Activated gamma-delta T cell treated with Interleukin-2 at 50 U/mL for 16 hours (primary cell): ENCODE measurements at places on chromosomes 12 and 14.

- DNase-seq: no peak
Measured at GRCh38 chr12:55720071-55720564, at the start of gene RDH5. RDH5 (plus strand) TSS chr12:55720393; CDS start chr12:55721185, 792 bp downstream.

- DNase-seq: no peak
Measured at GRCh38 chr12:127685491-127685890, 581.5 kb upstream of the TMEM132C start.

DNA sequence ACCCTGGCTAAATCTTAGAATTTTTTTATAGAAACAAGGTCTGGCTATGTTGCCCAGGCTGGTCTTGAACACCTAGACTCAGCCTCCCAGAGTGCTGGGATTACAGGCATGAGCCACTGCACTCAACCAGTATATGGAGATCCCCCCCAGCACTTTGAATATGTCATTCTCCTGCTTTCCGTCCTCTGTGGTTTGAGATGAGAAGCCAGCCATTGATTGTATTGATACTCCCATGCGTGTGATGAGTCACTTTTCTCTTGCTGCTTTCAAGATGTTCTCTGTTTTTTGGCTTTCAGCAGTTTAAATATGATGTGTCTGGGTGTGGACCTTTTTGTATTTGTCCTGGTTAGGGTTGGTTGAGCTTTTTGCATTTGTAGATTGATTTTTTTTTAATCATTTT, 75.2 kb upstream of the DNM1L start:
- no peak for DNase-seq

- no peak for DNase-seq
Measured at GRCh38 chr12:69023840-69024239, 90.9 kb upstream of the CPM start.

DNA sequence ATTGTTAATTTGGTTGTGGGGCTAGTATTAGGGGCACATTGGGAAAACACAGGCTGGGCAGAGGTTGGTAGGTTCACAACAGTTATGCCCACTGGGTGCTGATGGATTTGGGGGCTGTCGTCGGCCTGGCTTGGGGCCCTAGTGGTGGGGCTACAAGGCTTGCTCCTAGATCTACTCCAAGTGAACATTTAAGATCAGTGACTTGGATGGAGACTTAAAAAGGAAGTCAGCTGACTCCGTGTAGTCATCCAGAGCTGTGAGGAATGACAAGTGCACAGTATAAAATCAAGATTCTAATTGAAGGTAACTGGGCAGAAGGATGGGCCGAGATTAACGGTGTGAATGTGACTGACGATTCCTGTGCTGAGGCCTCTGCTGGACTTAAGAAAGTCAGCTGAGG, 12.8 kb upstream of the NR4A1 start:
- DNase-seq: no peak

DNA sequence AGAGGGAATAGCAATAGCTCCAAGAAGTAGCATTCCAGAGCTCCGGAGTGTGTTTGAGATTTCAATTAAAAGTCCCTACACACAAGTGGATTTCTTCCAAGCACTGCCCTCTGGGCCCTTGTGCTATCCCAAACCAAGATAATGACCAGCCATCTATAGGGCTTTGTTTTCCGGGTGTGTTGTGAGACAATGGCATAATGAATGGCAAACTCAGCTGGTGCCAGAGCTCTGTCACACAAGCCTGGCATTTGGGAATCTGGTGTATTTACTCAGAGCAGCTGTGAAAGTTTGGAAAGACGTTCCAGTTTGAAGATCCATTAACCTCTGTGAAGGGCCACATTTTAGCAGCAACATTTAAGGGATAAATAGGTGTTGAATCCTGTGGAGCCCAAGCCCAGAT, 61.2 kb upstream of the TMTC2 start:
- no peak for DNase-seq

DNA sequence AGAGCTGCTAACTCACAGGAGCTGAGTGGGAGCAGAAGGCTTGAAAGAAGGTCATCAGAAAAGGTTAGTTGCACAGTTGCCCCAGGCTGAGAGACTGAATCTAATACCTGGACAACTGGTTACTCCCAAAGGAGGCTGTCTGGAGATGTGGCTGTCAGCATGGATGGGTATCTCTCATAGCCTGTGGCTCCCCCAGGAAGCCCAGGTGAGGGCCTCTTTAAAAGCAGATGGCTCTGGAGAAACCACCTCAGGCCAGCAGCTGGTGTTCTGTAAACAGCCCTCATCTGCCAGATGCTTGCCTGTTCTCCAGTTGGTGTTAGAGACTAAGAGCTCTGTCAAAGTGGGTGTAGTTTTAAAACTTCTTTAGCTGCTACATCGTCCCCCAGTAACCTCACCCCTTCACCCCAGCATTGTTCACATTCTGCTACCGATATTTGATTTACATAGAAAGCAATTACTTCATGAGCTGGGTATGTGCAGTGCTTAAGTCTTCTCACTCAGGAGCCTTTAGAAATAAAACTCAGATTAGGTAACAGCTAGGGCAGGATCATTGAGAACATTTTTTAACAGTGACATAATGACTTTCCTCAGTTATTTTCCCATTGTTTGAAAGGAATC, 25.8 kb downstream of the DACT1 start:
- no peak for DNase-seq

DNA sequence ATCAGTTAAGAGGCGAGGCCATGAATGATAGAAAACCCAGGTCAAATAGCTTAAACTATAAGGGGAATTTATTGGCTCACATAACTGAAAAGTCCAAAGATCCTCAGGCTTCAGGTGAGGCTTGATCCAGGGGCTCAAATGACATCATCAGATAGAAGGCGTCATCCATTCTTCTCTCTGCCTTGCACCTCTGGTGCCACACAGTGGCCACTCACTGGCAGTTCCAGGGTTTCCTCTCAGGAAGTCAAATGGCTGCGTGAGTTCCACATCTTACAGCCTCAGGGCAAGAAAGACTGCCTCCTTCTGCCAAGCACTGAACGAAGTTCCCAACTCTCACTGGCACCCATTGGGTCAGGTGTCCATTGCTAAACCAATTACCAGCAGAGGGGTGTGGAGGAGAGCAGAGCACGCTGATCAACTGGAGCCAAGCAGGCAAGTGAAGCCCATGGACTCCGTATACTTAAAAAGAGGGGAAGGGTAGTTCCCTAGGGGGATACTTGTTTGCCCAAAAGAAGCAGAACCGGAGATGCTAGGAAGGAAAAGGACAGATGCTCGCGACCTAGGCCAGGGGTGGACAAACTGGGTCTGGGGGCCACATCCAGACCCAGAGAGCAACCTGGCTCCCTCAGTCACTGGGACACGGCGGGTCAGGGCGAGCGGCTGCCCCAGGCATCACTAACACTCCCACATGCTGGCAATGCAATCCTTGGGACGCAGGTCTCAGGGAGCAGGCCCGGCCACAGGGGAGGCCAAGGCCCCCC, 69.3 kb downstream of the SERPINA3 start:
- no peak for DNase-seq

GRCh38 chr14:49582113-49582977, 3.8 kb downstream of the RPS29 start:
- no peak for DNase-seq

DNA sequence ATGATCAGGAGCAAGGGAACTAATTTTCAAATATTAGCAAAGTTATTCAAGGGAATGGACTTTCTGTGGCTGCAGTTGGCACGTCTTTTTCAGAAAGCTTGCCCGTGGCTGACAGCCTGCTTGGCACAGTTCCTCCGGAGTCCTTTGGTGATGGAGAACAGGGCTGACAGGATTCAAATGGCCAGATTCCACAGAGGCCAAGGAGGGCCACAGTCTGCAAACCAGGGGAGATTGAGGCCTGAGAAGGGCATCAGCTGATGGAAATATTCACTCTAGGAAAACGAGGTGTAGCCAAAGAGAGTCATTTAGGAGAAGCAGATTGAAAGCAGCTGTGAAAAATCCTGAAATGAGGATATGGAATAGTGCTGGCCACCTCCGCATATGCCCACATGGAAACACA, 178.3 kb downstream of the EMP1 start:
- DNase-seq: no peak

DNA sequence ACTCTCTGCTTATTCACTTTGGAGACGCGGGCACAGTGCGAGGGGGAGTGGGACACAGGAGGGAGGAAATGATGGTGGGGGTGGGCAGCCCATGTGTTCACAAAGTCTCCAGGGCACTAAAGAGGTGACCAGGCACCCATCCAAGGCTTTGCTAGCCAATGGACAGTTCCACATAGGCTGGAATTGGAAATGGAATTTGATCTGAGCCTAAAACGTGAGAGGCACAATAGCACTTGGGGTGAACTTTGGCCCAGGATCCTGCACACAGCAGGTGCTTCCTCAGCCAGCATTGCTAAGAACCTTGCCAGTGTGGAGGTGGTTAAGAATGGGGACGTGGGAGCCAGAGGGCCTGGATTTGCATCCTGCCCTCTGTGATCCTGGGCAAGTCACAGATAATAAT, 193.8 kb downstream of the CHST11 start:
- DNase-seq: no peak

DNA sequence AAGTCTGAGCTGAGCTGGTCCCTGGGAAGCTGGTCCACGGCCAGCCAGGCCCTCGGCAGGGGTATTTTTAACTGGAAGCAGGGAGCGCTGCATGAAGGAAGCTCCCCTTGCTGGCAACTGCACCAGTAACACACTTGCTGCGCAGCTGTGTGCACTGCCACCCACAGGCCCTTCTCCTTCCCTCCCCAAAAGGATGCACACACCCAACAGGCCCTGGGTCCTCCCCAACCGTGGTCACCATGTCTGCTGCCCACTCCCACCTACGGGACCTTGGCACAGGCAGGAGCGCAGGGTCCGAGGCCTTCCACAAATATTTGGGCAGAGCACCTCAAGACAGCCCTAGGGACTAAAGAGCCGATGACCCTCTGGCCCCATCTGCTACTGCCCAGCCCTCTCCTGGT, 157.0 kb upstream of the PRMT8 start:
- DNase-seq: no peak

GRCh38 chr12:52391618-52392002, 6.2 kb upstream of the KRT84 start:
- no peak for DNase-seq

DNA sequence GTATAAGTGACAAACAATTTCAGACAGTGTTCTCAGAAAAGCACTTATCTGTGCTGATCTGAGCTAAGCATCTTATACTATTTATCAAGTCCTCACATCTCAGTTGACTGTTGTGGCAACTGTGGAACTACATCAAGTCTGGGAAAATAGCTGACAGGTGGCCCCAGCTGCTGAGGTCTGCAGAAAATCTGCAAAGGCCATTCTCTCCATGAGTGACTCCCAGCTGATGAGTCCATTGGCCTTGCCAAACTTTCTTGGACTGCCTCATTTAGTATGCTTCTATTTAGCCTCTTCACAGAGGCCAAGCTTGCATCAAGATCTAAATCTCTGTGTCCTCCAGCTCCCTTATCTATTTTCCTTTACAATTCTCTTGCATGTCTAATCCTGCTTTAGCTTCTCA, 174.5 kb upstream of the RBM19 start:
- no peak for DNase-seq

GRCh38 chr14:31229009-31229408, 21.4 kb upstream of the HECTD1 start:
- DNase-seq: no peak

GRCh38 chr14:37855871-37856270, 260.4 kb downstream of the TTC6 start:
- no peak for DNase-seq

- no peak for DNase-seq
Measured at GRCh38 chr12:2637371-2637770, 157.4 kb upstream of the FKBP4 start.

DNA sequence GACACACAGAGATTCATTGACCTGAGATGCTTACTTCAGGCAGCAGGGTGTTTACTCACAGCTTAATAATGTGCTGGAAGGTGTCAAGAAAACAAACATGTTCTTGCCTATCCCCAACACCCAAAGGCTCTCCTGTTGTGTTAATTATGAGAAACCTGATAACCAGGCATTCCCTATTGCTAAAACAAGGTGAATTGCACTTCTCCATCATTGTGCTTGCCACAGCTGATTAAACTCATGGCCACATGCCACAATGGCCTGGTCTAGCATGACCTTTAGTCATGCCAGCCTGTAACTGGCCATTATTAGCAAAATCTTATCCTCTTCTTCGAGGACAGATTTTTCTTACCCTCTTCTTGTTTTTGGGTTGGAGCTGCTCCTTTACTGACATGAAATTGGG, 21.4 kb downstream of the SMOC1 start:
- DNase-seq: no peak

DNA sequence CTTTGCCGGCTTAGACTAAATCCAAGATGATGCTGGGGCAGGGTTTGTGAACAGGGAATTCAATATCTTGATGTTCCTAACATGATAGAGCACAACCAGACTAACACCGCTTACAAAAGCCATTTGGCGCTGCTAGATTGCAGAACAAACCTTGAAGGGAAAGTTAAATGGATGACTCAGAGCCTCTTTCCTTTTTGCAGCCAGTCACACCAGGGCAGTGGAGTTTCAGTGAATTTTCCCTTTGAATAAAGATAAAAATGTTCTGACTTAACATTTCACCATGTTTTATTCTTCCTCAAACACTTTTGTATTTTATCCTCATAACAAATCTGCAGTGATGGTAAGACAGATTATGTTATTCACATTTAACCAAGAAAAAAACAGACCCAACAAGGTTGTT, 47.3 kb downstream of the PDE6H start:
- DNase-seq: no peak

- DNase-seq: no peak
Measured at GRCh38 chr14:54447231-54447692, 6.1 kb upstream of the CNIH1 start.

DNA sequence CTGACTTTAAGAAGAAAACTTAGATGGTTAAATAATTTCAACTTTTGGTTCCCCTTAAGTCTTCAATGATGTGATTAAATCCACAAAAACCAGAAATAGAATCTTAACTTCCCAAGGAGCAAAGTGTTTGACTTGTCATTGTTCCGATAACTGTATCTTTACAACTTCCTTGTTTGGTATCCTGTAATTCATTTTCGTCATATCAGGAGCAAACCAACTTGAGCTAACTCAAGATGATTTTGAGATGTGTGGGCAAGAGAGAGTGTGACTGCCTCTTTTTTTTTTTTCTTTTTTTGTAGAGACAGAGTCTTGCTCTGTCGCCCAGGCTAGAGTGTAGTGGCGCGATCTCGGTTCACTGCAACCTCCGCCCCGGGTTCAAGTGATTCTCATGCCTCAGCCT, 25.3 kb downstream of the DRAM1 start:
- no peak for DNase-seq

DNA sequence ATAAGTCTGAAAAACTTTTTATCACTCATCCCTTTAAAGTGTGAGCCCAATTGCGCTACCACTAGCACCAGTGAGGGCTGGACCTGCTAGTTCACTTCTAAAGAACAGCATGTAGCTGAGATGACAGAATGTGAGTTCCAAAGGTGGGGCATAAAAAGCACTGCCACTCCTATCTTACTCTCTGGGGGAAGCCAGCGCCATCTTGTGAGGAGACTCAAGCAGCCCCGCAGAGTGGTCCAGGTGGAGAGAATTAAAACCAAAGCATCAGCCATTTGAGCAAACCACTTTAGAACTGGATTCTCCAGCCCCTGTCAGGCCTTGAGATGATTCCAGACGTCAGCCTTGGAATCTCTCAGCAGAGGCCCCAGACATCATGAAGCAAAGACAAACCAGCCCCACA, 39.9 kb downstream of the TMEM132D start:
- DNase-seq: no peak
